NCI-H1694 treated with DMSO at 0.1 percent for 48 hours (cell line): ENCODE measurements at places on chromosomes 11 and 22.

DNA sequence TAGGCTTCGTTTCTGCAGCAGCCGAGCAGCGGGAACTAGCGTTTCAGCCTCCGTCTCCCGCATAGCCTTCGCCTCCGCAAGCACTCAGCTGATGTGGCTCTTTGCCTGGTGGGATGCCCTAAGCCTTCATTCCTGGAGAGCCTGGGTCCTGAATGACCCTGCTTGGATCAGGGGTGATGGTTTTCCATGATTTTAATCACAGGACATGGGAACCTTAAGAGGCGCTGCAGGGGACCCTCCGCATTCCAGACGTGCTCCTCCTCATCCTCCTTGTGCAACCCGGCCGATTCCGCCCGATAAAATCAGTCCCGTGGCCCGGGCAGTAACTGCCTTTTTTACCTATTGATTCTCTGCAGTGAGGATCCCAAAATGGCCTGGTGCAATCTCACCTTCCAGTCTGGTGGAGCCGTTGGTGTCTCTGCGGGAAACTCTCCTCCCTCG lies 8.2 kb downstream of the C11orf21 start:
- no peak for DNase-seq

GRCh38 chr11:134644476-134645456 lies 232.7 kb upstream of the B3GAT1 start:
- DNase-seq, result no peak

- peak; percentile 70 for DNase-seq
Observed at GRCh38 chr11:11975201-11976092, 33.0 kb downstream of the DKK3 start.

DNA sequence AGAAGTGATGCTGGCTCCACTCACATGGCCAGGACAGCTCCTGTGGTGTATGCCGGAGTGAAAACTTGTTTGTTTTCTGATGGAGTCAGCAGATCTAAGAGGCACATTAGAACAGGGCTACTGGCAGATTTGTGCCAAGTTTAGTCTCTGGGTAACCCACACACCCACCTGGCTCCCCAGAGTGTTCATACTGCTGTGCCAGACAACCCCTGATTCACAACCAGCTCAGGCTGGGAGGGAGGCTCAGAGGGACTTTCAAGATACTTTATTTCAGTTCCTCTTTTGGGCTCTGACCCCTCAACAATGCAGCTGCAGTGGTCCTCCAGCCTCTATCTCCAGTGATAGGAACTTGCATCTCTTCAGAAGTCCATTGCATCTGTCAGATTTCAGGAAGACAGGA lies 8.5 kb downstream of the NTM start:
- no peak for DNase-seq

DNA sequence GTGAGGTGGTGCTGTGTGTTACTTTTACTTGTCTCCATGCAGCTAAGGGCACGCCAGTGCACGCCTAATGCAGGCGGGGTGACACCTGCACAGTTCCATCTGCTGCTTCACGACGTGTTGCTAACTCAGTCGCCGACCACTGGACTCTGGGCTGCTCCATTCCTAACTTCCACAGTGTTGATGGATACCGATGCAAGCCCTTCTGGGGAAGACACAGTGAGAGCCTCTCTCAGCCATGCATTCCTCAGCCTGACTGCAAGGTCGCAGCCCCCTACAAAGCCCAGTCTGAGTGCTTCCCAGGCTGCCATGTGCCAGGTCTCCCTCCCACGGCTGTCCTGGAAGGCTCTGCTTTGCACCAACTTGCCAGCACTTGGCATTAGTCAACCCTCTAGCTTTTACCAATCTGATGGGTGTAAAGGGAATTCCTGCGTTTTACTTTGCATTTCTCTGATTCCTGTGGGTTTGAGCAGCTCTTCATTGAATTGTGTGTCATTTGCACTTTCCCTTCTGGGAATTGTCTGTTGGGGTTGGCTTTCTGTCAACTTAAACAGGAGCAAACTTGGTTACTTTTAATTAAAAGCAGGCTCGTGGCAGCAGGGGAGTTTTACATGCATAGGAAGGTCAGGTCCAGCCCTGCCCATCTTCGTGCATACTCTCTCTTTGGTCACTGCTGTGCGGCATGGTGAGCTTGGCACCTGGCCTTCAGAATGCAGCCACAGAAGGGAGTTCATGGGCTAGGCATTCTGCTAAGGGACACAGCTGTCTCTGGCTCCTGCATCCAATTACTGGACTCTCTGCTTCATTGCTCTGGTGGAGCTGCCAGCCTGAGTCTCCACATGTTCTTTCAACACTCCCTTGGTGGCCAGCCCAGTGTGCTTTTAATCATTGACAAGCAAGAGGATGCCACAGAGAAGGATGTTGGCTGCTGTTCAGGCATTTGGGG lies 34.6 kb upstream of the SHANK2 start:
- DNase-seq, result peak; percentile 64

GRCh38 chr11:83691451-83691950 lies 405.3 kb upstream of the CCDC90B start:
- no peak for DNase-seq

- DNase-seq, result peak; percentile 42
Observed at GRCh38 chr22:23122992-23123803, 18.6 kb downstream of the RSPH14 start.

- DNase-seq, result no peak
Observed at GRCh38 chr11:78432956-78433355, 15.3 kb upstream of the GAB2 start.

DNA sequence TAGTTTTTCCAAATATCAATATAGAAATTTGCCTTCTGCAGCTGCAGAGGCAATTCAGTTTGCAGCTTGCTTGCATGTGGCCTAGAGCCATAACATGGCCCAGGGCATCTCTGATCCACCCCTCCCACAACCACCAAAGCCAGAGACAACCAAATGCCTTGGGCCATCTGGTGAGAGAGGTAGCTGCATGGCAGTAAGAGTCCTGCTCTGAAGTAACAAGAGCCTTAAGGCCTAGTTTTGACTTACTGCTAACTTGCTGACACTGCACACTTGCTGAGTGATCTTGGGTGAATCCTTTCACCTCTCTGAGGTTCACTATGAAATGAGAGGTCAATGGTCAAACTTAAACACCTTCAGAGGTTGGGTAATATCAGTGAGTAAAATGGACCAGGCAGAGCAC lies 4.9 kb upstream of the SPECC1L start:
- DNase-seq, result no peak

- DNase-seq, result no peak
Observed at GRCh38 chr11:107263844-107264563, 193.6 kb downstream of the CWF19L2 start.

DNA sequence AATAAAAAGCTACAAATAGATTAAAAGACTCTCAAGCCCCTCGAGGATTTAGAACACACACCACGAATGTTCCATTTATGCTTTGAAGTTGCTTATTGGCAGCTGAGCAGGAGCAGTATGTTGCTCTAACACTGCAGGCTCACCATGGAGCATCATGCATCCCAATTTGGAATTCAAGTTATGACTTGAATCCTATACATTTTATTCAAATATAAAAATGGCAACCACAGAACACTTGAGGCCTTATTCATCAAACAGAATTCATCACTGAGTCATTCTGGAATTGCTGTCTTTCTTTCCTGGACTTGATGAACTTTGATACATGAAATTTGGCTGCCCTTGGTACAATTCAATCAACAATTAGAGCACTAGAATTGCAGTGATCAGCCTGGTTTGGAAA lies 24.5 kb upstream of the BLID start:
- DNase-seq, result no peak

DNA sequence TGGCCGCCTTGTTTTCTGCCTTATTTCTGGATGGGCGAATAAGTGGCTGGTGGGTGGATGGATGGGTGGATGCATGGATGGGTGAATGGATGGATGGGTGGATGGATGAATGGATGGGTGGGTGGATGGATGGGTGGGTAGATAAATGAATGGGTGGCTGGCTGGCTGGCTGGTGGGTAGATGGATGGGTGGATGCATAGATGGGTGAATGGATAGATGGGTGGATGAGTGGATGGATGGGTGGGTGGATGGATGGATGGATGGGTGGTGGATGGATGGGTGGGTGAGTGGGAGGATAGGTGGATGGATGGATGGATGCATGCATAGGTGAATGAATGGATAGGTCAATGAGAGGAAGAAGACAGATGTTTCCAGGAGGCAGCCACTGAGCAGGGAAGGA lies 98.9 kb downstream of the CACNA1I start:
- DNase-seq, result no peak

- DNase-seq, result no peak
Observed at GRCh38 chr11:108662700-108663099, 2.2 kb upstream of the DDX10 start.

DNA sequence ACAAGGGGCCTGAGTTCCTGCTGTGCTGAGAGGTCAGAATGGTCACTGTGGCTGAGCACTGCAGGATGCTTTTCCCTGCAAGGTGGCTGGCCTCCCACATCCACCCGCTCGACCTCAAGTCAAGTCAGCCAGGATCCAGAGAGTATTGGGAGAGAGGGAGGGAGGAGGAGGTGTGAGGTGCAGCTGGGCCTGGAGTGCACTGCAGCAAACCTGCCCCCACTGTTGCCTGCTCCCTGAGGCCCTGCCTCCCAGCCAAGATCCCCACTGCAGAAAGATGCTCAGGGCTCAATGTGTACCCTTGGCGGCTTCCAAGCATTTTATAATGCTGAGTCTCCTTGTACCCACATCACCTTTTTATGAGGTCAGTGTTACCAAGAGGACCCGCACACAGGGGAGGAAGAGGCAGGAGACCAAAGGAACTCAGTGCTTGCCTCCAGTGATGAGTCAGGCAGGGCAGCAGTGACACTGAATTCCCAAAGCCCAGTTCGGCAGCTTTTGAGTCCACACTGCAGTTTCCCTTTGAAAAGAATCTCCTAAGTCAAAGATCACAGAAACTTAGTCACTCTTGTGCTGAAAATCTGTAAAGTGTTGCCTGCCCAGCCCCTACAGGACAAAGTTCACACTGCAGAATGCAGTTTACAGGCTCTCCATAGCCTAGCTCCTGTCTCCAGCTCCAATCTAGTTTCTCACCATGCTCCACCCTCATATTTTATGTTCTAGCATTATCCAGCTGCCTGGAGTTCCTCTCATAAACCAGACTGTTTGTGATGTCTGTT lies 3.1 kb downstream of the ENDOD1 start:
- DNase-seq, result no peak

DNA sequence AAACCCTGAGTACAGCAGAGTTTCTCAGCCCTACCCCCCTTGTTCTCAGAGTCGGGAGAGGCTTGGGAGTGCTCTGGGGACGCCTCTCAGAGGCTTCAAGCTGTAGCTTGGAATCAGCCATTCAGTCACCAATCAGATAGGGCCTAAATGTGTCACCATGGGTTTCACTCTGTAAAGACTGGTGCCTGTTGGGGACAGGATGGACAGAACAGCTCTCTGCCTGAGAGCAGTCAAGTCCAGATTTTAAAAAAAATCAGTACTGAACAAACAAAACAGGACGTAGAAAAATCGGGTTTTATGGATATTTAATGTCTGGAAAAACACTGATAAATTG lies 1.3 kb downstream of the FADD start:
- no peak for DNase-seq

- DNase-seq, result no peak
Observed at GRCh38 chr11:115521825-115522224, 17.6 kb upstream of the CADM1 start.

DNA sequence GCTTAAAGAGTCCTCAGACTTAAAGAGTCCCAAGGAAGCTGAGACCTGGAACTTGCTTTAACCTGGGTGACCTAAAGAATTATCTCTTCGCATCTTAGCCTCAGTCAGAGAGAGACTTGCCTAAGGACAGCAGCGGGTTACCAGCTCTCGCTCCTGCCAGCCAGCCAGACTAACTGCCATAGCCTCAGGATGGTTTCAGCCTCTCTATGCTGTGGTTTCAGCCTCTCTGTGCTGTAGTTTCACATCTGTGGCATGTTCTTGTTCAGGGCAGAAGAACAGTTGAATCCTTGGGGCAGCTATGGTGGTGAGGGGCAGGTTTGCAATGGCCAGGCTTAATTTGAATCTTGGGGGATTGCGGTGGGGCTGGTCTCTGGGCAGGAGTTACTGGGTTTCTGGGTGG lies 2.3 kb downstream of the FRMD8 start:
- no peak for DNase-seq

DNA sequence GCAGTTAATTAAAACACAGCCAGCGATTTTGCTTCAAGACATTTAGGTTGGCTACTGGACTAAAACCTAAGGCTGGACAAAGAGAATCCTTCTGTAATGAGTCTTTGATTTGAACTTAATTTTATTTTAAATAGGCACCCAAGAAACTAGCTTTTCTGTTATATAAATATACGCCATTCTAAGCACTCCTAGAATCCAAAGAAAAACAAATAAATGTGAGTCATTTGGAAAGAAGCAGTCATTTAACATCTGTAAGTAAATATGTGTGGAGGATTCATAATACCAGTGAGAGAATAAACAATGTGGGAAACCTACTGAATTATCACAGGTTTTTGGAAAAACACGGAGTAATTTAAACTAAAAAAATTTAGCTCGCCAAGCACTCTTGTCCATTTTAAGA lies 1.2 kb upstream of the TECTA start:
- DNase-seq, result no peak

DNA sequence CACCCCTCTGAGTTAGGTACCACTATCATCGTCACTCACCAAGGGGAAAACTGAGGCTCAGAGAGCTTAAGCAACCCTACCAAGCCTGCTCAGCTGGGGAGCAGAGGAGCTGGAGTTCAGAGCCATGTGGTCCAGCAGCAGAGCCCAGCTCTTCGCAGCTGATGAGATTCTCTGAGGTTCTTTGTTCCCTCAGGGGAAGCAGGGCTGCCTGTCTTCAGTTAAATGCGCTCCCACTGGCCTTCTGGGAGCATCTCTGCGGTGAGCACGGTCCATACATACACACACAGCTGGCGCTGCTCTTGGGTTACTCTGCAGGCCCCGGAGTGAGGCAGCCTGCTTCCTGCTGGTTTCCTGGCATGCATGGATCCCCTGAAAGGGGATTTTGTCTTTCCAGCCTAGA lies 5.2 kb upstream of the PTGDR2 start:
- DNase-seq, result no peak

DNA sequence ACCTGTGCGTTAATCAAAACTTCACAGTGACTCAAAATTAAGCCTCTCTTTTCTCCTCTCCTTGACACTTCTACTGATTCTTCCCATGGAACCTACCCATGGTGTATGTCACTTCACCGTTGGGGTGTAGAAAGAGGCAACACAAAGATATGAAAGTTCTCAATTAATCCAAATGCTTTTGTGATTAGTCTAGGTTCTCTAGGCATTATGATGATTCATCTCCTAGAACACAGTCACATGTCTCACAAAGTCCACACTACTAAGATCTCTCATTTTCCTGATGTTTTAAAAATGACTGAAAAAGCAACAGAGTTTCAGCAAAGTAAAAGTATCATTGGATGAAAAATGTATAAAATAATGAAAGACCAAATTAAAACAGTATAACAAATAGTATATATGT lies 13.7 kb upstream of the SCGB2A2 start:
- DNase-seq, result no peak

DNA sequence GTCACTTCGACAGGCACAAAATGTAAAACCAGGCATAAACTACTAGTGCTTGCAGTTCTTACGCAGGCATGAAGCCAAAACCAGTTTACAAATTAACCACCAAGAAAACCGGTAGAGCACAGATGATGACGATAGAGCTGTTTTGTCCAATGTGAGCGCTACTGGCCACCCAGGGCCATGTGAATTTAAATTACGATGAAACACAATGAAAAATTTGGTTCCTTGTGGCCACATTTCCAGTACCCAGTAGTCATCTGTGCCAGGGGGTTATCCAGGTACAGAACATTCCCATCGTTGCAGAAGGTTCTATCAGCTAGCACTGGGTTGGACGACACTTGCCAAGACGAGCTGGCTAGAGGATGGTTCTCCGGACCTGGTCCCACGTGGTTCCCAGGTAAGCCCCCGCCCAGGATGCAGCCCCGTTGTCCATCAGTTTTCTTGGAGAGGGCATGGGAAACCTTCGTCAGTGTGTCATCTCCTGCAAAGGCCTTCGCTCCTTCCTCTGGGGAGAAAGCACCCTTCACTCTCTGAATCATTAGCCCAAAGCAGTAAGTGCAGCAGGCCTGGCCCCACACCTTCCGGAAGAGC lies 1.1 kb upstream of the CD81 start:
- DNase-seq, result no peak
